ENCODE measurements at places on chromosomes 1 and 21.

DNA sequence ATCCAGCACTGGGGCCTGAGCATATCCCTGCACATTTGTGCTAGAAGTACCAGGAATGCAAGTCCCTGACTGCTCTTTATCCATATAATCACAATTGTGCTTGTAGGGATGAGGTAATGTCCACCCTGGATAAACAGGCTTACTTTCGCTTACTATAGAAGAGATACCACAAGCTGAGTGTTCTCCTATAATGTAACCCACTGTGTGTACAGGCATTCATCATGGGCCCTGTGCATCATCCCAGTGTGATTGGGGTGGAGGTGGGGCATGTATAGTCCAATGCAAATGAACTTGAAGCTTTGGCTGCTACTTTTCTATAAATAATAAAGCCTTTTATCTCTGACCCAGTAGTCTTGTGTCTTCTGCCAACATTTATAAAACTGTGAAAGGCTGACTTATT is 69.3 kb downstream of the MAN1A2 start:
- DNase-seq = no peak

DNA sequence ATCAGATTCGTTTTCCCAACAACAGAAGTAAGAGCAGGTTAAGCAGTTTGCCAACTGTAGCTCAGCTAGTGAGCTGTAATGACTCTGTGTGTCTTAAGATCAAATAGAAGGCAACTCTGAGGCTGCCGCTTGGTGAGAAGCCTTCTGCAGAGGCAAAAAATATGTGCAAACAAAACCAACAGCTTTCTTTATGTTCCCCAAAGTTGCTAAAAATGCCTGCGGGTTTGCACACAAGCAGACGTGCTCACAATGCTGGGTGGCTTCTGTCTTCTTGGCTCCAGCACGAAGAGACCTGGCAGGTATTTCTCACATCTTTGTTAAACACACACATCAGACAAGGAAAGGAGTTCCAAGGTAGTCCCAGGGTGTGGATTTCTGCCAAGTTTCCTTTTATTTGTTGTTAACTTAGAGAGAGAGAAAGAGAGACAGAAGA is 158.9 kb upstream of the JUN start:
- no peak for DNase-seq

DNA sequence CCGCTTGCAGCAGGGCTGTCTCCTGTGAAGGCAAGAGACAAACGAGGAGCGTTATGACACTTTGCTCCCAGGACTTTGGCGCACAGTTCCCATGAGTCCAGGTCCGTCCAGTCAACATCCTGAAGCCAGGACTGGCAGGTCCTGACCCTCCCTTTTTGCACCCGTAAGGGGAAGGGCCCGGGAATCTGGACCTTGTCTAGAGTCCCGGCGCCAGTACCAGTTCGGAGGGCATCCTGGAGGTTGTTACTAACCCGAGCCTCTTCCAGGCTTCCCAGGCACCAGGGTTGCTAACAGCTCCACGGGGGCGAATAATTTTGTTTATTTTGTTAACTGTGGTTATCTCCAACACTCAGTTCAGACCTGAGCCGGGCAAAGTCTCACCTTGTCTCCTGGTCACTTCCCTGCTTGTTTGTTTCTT is 682 bp upstream of the RWDD3 start:
- no peak for DNase-seq

- no peak for DNase-seq
These were observed 43.9 kb upstream of the CRB1 start for GRCh38 chr1:197224160-197224559.

- DNase-seq = no peak
These were observed 332.5 kb upstream of the NRIP1 start for GRCh38 chr21:15397258-15397657.

GRCh38 chr1:230399321-230400006 is 26.7 kb downstream of the PGBD5 start:
- no peak for DNase-seq

GRCh38 chr21:23951251-23951650 is 1656.0 kb downstream of the MRPL39 start:
- no peak for DNase-seq

- DNase-seq = no peak
These were observed 299.1 kb upstream of the DEPDC1 start for GRCh38 chr1:68795956-68796355.

DNA sequence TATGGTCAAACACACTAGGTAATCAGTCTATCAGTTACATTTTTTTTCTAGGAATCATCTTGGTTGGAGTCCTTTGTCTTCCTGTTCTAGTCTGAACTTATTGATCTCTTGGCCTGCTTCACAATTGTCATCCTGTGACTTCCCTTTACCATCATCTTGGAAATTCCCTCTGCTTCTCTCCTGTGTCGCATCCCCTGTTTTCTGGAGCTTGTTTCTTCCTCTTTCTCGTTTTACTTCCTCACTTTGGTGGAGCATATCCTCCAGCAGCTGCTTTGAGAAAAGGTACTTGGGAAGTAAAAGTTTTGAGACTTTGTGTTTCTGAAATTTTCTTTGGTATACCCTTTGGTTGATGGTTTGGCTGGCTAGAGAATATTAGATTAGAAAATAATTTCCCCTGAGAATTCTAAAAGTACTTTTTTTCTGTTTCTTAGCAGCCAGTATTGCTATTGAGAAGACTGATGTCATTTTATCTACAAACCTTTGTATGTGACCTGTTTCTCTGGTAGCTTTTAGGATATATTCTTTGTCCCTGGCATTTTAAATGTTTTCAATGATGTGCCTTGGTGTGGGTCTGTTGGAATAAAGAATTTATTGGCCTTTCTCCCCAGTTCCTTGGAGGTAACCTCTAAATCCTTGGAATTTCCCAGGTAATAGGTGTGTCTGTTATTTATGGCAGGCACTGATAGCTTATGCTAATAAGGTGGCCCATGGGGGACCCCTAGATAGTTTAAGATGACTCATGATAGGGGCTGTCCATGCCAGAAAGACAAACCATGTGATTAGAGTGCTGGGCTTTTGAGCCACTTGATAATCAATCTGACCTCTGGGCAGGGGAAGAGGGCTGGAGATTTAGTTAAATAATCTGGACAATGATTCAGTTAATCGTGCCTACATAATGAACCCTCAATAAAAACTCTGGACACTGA is 6.1 kb upstream of the MYCL start:
- no peak for DNase-seq

GRCh38 chr1:91569411-91570119 is 68.9 kb downstream of the CDC7 start:
- DNase-seq = no peak

GRCh38 chr1:201153474-201154388 is 543 bp downstream of the TMEM9 start:
- no peak for DNase-seq

DNA sequence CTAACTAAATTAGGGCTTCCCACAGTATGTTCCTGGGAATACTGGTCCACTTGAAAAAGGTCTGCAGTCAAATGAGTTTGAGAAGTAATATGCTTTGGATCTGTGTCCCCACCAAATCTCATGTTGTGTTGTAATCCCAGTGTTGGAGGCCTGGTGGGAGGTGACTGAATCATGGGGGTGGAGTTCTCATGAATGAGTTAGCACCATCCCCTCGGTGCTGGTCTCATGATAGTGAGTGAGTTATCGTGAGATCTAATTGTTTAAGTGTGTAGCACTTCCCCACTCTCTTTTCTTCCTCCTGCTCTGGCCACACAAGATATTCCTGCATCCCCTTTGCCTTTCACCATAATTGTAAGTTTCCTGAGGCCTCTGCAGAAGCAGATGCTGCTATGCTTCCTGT is 16.9 kb upstream of the DMRTB1 start:
- DNase-seq = no peak

DNA sequence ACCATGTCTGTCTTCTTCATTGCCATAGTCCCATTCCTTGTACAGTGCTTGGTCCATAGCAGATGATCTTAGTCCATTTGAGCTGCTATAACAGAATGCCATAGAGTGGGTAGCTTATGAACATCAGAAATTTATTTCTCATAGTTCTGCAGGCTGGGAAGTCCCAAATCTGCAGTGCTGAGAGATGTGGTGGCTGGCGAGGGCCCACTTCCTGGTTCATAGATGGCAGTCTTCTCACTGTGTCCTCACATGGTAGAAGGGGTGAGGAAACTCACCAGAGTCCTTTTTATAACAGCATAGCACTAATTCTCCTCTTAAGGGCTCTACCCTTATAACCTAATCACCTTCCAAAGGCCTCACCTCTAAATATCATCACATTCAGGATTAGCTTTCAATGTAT is 23.1 kb upstream of the RAP1A start:
- DNase-seq = no peak

GRCh38 chr1:237677979-237678378 is 212.7 kb downstream of the ZP4 start:
- DNase-seq = no peak

- DNase-seq = no peak
These were observed 290.7 kb downstream of the TM2D1 start for GRCh38 chr1:61434276-61434675.

- no peak for DNase-seq
These were observed 42.6 kb upstream of the SRSF10 start for GRCh38 chr1:24022581-24023361.

DNA sequence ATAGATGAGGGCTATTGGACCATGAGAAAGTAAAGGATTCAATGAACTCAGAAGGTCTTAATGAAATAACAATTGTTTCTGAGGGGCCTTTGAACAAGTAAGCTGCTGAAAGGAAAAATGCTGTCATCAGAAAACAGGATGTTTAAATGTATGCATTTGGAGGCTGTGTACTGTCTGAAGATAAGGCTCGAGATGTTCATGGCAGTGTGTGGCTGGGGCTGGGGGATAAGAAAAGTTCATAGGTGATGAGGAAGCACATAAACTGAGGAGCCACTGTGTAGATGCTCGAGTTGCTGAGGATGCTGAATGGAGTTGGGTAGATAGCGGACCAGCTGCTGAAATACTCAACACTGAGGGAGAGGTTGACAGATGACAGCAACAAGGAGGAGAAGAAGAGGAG is 17.8 kb downstream of the THEM4 start:
- no peak for DNase-seq

GRCh38 chr1:236066828-236067386 is 2.0 kb upstream of the NID1 start:
- DNase-seq = peak; percentile 76

All from GM12864 (cell line).